Activated naive CD4-positive, alpha-beta T cell (primary cell): ENCODE measurements at places on chromosomes 1 and 21.
A peak's percentile ranks its signal among the peaks of the same experiment; 100 is the strongest.

DNA sequence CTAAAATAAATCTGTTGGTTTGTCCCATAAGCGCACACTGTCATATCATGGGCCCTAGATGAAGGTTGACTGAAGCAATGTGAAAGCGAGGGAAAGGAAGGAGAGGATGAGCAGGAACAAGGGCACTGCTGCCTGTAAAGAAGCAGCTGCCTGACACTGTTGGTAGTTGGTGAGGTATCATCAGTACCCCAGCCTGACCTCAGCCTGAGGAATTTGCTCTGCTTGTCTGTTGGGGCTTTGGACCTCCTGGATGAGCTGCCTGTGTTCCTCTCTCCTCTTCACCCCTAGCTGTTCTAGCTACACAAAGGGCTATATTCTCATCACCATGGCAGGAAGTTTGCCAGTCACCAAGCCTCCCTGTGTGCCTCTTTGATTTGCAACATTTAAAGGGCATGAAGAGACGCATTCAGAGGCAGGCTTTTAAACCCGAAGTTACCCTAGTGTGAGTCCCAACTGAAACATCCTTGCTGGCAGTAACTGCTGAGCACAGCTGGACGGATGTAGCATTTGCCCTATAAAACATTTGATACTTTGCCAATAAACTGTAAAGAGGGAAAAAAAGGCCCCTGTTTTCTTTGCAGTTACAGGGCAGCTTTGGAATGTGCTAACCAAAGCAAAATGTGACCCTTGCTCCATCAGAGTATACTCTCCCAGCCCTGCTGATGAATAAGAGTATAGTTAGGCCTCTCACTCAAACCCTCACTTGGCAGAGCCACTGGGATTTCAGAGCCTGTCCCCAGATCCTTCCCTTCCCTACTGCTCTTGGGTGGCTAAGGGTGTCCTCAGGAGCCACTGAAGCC lies 22.2 kb upstream of the SPATA6 start:
- no peak for DNase-seq

DNA sequence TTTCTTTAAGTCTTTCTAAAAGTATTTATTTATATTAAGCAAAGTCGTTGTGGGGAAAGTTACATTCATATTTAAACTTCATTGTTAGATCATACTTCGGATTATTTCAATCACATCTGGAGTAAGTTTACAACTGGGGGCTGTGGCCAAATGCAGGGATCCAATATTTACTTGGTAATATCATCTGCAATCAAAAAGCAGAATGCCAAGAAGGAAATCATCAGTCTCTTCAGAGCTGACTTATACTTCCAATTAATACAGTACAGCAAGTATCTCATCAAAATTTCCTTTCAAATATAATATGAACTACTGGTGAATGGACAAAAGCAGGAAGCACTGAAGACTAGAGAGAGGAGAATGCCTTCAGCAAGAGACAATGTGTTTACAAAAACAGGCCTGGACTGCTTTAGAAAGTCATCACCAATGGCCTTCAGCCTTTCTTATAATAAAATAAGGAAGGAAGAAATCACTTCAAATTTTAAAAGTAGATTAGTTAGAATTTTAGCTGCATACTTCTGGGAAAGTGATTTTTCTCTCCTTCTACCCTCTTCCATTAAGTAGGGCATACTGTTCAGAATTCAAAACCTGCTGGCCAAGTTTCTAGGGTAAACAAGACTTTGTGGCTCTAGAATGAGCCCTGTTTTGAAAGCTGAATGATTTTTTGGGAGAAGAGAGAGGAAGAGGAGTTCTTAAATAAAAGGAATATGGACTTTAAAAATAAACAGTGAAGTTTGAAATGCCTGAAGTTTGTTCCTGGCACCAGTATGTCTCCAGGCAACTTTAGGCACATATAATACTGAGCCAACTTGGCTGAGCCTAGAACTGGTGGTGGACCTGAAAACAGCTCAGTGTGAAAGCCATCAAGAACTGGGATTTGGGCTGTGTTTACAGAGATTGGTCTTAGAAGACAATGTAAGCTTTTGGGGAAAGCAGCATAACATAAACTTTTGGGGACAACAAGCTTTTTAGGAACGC lies 22.2 kb upstream of the MYOC start:
- DNase-seq, result no peak

DNA sequence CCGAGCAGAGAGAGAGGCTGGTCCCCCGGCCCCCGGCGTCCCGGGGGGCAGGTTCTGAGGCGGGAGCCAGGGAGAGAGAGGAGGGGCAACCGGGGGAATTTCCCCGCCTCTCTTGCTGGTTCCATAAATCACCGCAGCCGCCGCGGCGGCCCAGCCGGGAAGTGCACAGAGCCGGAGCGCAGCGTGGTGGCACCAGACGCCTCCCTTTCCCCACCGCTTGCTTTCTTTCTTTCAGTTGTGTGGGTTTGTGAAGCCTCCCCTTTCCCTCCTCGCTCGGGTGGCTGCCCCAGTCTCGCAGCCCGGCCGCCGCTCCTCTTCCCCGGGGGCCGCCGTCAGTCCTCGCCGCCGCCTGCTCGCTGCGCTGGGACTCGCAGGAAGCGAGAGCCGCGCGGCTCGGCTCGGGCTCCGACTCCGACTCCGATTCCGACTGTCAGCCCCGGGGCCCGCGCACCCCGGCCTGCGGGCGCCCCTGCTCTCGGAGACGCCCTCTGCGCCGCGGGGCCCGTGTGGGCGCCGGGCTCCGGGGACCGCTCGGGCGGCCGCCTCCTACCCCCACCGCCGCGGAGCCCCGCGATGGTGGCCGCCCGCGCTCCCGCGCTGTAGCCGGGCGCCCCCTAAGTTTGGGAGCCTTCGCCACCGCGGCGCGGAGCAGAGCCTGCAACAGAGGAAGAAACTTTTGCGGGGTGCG lies at the start of gene CACHD1:
Gene CACHD1 (plus strand): TSS at position 153 of the 688 bp plus-strand sequence. CDS start 616 bp downstream, outside the sequence.
- peak; percentile 57 for DNase-seq

DNA sequence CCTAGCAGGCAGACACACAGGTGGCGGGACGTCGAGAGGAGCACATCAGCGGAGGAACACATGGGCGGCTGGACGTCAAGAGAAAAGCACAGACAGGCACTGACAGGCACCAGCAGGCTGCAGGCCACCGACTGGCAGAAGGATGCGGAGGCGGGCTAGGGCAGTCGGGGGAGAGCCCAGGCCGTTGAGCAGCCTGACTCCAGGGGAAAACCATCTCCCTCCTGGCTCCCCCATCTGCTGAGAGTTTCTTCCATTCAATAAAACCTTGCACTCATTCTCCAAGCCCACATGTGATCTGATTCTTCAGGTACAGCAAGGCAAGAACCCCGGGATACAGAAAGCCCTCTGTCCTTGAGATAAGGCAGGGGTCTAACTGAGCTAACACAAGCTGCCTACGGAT lies 25.5 kb downstream of the B3GALT5 start:
- DNase-seq, result no peak
